ENCODE measurements at places on chromosomes 6 and 20.

- no peak for DNase-seq
Observed at GRCh38 chr6:143687591-143687990, 9.8 kb downstream of the PHACTR2 start.

- DNase-seq: no peak
Observed at GRCh38 chr6:144194293-144194810, 44.0 kb downstream of the STX11 start.

DNA sequence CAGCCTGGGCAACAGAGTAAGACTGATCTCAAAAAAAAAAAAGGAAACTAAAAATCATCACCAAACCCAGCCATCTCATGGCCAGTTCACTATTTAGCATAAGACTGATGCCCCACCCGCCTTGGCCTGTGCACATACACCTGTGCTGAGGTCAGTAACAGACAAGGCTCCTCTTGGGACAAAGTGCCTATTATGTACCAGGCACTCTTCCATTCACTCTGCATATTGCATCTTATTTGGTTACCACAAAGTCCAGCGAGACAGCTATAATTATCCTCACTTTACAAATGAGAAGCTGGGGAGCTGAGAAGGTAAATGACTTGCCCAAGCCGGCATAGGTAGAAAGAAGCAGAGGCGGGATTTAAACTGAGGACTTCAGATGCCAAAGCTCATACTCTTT, 3.8 kb downstream of the PTPRT start:
- no peak for DNase-seq

DNA sequence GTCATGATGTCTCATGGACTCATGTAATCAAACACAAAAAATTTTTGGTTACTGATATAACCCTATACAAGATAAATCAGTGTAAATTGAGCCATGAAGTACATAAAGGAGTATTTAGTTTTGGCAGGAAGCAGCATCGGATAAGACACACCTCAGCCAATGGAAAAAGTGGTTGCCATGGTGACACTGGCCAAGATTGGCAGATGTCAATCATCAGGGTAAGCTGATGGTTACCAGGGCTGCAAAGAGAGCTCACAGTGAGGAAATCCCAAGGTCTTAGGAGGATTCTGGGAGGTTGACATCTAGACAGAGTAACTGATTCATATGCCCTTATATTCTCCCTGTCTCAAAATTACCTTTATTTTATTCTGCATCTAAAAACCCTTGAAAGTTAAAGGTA, 203.8 kb upstream of the PCSK2 start:
- no peak for DNase-seq

DNA sequence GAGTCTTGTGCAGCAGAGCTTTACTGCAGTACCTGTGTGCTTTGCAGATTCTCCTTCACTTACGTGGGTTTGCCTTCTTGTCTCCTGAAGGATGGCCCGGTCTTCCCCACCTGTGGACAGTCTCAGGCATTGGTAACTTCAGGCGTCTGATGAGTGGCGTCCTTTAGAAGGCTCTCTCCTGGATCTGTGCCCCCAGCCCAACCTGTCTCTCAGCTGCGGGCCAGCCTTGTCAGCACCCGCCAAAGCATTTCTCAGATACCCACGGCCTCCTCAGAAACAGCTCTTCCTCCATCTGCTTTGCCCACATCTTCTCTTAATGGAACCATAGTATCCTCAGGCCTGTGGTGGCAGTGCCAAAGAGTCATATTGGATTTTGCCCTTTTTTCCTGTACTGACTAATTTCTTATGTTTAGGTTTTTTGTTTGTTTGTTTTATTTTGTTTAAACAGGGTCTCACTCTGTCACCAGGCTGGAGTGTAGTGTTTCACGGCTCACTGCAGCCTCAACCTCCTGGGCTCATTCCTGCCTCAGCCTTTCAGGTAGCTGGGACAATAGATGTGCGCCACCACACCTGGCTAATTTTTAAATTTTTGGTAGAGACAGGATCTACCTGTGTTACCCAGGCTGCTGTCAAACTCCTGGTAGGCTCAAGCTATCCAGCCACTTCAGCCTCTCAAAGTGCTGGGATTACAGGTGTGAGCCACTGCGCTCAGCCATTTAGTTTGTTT, 96.6 kb downstream of the ARID1B start:
- DNase-seq: no peak

DNA sequence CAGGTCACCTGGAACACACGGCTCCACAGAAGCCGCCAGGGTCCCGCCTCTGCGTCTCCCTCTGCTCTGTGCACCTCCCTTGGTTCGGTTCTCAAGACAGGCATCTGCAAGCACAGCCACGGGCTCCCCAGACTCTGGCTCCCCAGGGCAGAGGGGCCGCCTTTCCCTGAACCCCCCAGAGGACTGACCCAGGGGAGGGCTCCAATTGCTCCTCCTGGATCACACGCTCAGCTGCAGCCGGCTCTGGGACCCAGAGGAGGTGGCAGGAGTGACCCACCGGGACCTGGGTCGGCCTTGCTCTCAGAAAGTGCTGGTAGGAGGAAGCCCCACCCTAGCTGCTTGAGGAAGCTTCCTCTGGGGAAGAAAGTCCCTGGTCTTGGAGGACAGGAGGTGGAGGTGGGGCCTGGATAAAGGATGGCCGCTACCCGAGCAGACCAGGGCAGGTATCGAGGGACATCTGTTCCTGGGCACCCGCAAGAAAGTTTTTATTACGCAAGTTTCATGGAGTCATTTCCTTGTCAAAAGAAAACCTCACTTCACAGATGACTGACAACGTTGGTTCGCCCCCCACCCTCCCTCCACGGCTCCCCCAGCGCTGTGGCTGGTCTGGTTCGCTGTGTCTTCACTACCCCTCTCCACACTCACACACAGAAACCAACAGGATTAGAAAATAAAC, 103.9 kb upstream of the AFDN start:
- DNase-seq: peak; percentile 26

GRCh38 chr20:52438326-52438963, 246.9 kb upstream of the ZFP64 start:
- DNase-seq: no peak

DNA sequence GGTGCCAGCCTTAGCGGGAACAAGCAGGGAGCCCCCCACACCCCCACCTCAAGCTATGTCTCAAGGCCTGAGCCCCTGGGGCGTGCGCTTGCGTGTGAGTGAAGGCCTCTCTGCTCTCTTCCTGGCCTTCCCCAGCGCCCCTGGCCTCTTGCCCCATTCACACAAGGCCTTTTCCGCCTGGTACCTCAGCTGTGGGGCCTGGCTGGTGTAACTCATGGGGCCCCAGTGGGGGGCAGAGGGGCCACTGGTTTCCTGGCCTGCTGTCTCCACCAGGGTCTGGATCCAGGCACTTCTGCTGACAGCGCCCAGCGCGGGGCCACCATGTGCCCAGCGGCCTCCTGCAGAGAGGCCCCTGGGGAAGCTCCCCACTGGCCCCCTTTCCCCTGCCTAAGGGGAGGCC, 34.7 kb downstream of the GNAS-AS1 start:
- no peak for DNase-seq
